Epithelial cell of alveolus of lung (primary cell): ENCODE measurements at places on chromosomes 13 and 19. TPM values are rescaled to one million over a fixed set of nuclear protein-coding genes. Genes with fewer than 3 reads are reported as not detected.

ZNF497 gene
- total RNA-seq, result 0.52 and 1.5 TPM in 2 replicates

ZNF208 gene
- total RNA-seq, result not detected in 2 replicates

CYP2B6 gene
- not detected in 2 replicates for total RNA-seq

PEG3 gene
- total RNA-seq, result 1.4 and 2.2 TPM in 2 replicates

CERS4 gene
- 4.4 and 20.1 TPM in 2 replicates for total RNA-seq

FBXO17 gene
- 24.3 and 39.8 TPM in 2 replicates for total RNA-seq

NRTN gene
- total RNA-seq, result 1.6 TPM in 1 of 2 replicates, not detected in the other

PNMA8C gene
- under 0.01 TPM in 1 of 2 replicates, not detected in the other for total RNA-seq

ARL11 gene
- not detected in 2 replicates for total RNA-seq

GPALPP1 gene
- 16.5 and 27.8 TPM in 2 replicates for total RNA-seq

SPACA7 gene
- total RNA-seq, result not detected in 2 replicates

DMWD gene
- total RNA-seq, result 28.7 and 32.5 TPM in 2 replicates

RNF17 gene
- total RNA-seq, result not detected in 2 replicates

ZNF253 gene
- total RNA-seq, result 3.9 and 7.9 TPM in 2 replicates

UTP14C gene
- total RNA-seq, result 9.1 and 14.5 TPM in 2 replicates

CEACAM19 gene
- 0.24 and 1.0 TPM in 2 replicates for total RNA-seq

CFAP97D2 gene
- total RNA-seq, result not detected in 2 replicates

SPRY2 gene
- 19.0 and 43.2 TPM in 2 replicates for total RNA-seq

PROZ gene
- not detected in 2 replicates for total RNA-seq

CCDC169 gene
- total RNA-seq, result 0.91 and 2.8 TPM in 2 replicates

COL4A1 gene
- 318 and 988 TPM in 2 replicates for total RNA-seq

KHSRP gene
- 182 and 196 TPM in 2 replicates for total RNA-seq

ZNF91 gene
- total RNA-seq, result 8.0 and 16.8 TPM in 2 replicates

TMEM238 gene
- 0.39 TPM in 1 of 2 replicates, not detected in the other for total RNA-seq

HAUS8 gene
- total RNA-seq, result 7.3 and 13.4 TPM in 2 replicates

CNFN gene
- 1.8 TPM in 1 of 2 replicates, not detected in the other for total RNA-seq

DKKL1 gene
- total RNA-seq, result 1.2 and 2.1 TPM in 2 replicates

SMIM44 gene
- total RNA-seq, result not detected in 2 replicates

DZIP1 gene
- total RNA-seq, result 30.3 and 42.2 TPM in 2 replicates

KLF1 gene
- total RNA-seq, result not detected in 2 replicates
